ENCODE measurements at places on chromosomes 7 and 10.

- no peak for DNase-seq
Measured at GRCh38 chr7:25831062-25831691, 320.8 kb upstream of the NFE2L3 start.

- peak; percentile 52 for DNase-seq
Measured at GRCh38 chr10:74103560-74104258, 46.9 kb downstream of the AP3M1 start.

DNA sequence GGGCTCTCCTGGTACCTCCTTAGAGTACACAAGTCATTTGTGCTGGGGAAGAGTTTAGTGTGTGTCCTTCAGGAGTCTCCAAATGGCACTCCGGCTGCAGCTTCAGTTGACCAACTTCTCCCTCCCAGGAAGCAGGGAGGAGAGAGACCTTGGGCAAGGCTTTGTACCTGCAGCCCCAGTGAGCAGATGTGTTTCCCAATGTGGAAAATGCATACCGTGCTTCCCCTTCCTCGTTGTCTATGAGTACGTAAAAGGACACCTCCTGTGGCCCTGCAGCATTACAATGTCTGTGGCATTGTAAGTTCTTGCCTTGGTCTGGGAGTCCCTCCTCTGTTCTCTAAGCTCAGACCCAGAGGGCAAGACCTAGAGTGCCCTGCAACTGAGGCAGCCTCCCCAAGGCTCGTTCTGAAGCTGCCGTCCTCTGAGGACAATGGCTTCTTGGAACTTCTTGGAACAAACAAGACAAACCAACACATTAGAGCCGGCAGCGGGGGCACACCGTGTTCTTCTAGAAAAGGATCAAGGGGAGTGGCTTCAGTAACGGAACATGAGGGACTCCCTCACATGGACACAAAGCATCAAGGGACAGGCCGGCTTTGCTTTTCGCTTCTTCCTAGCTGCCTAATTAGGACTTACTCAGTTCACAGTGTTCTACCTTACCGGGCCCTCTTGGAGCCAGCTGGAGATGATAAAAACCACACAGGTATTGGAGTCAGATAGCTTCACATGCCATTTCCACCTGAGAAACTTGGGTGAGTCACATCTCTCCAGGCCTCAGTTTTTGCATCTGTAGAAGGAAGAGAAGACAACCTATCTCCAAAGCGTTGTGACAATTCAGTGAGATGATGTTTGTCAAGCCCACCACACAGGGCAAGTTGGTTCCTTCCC is 20.9 kb upstream of the PPA1 start:
- no peak for DNase-seq

DNA sequence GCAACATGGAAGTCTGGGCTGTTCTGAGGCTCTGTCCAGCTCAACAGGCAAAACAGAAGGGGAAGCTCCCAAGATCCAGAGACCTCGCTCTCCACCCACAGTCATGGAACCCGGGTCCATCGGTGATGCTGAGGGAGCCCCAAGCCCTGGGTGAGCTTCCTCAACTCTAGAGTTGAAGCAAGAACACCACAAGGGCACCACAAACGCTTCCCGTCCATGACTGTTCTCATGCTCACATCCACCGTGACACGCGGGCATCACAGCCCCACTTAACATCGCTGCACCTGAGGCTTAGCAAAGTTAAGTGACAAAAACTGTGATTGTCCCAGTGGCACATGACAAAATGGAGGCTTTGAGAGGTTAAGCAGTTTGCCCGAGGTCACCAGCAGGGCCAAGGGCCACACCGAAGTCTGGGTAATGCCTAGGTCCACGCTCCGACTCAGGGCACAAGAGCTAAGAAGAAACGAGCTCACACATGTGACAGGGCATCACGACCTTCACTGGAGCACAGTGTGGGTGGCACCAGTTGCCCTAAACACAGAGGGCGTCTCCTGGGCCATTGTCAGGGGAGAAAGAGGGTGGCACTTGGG is 110.6 kb downstream of the OAT start:
- DNase-seq, result no peak

GRCh38 chr7:33903791-33904680 is 1.3 kb upstream of the BMPER start:
- DNase-seq, result no peak

GRCh38 chr10:17100586-17100985 is 29.0 kb downstream of the CUBN start:
- DNase-seq, result no peak
